ENCODE measurements at places on chromosomes 2 and 18.

DNA sequence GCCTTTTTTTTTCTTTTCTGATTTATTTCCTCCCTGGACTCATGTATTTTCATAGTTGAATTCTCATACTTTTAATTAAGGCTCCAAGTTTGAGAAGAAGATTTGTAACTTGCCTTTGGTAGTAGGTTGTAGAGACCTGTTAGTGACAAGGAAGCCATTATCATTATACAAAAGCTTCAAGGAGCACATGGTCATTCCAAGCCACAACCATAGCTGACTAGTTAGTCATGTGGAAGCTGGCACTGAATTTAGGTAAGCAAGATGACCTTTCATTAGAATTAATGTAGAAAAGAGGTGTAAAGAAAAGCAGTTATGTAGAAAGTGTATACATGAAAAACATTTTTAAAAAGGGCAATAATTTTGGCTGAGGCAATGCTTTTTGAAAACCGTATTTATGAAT is 89.7 kb downstream of the LRP1B start:
- DNase-seq, result no peak

- DNase-seq, result no peak
Measured at GRCh38 chr2:64448041-64448426, 5.9 kb upstream of the LGALSL start.

GRCh38 chr2:195471163-195471562 is 185.9 kb upstream of the SLC39A10 start:
- no peak for DNase-seq

GRCh38 chr2:28086611-28087010 is 196.1 kb downstream of the BABAM2 start:
- DNase-seq, result no peak

DNA sequence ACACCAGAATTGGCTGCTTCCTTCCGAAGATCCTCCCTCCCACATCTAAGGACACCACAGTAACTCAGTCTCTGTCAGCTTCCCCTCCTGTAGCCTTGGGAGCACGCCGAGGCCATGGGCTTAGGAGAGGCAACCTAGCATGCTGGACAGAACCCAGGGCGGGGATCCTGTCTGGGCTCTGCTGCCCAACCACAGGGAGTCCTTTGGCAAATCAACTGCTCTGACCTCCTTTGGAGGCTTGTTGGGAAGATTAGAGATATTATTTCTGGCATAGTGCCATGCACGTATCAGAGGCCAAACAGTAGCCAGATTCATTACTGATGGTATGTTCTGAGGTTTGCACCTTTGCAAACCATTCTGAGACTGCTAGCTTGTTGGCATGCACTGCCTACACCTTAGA is 262.7 kb upstream of the EPAS1 start:
- no peak for DNase-seq

GRCh38 chr2:158457092-158457825 is 507 bp downstream of the PKP4 start:
- DNase-seq, result peak; percentile 53

DNA sequence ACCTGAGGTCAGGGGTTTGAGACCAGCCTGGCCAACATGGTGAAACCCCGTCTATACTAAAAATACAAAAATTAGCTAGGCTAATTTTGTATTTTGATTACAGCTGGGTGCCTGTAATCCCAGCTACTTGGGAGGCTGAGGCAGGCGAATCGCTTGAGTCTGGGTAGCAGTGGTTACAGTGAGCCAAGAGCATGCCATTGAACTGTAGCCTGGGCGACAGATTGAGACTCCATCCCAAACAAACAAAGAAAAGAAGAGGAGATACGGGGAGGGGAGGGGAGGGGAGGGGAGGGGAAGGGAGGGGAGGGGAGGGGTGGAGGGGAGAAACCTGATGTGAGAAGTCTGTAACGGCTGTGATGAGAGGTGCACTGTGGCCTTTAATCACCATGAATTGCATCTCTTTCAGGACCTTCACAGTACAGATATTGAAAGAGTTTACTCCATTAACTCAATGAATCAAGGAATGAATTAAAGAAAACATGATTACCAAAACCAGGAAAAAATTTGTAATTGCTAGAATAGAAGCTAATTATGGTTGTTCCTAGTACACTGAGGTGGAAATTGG is 135.3 kb downstream of the CALCRL start:
- DNase-seq, result no peak

- DNase-seq, result no peak
Measured at GRCh38 chr2:108916122-108916795, 72.8 kb downstream of the EDAR start.

DNA sequence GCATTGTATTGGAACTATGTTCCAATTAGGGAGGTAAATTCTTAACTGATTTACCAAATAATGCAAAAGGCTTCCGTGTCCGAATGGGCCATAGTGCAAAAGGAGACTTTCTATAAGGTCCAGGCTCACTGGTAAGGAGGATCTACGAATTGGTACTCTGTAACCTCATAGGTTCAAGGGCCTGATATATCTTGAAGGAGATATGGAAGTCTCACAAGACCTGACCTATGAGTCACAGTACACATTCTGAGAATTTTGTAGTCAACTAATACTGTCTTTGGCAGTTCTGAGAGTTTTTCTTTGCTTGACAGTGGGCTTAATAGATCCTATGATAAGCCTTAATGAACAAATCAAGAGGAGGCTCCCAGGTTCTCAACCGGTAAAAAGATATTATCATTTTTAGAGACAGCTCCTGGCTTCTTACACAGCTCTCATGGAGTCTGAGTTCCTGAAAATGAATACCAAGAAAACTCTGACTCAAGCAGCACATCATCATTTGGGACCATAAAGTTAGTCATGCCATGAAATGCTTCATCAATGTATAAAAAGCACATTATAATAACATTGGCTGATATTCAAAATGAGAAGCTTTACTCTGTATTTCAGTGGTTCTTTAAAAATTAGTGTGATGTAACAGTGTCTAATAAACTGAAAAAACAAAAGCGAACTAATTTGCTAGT is 1275.2 kb upstream of the CRIM1 start:
- no peak for DNase-seq

DNA sequence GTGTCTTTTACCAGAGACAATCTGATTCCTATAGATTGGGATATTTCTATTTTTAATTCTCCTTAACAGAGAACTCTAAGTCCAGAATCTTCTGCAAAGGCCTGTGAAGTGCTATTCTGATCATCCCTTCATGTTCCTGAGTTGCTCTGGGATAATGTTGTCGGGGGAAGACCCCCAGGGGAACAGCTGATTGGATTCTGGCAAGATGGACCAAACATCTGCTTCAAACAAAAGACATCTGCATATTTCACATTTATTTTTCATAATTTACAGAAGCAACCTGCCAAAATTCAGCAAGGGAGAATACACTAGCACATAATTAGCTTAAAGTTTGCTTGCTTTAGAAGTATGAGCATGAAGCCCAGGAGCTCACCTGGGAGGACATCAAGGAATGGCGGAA is 116.0 kb upstream of the ETAA1 start:
- DNase-seq, result no peak

GRCh38 chr2:107337209-107337898 is 451.4 kb upstream of the ST6GAL2 start:
- DNase-seq, result no peak

GRCh38 chr2:209762563-209762962 is 9.1 kb upstream of the UNC80 start:
- DNase-seq, result no peak

- DNase-seq, result no peak
Measured at GRCh38 chr2:24199968-24200590, 25.2 kb downstream of the FAM228A start.

DNA sequence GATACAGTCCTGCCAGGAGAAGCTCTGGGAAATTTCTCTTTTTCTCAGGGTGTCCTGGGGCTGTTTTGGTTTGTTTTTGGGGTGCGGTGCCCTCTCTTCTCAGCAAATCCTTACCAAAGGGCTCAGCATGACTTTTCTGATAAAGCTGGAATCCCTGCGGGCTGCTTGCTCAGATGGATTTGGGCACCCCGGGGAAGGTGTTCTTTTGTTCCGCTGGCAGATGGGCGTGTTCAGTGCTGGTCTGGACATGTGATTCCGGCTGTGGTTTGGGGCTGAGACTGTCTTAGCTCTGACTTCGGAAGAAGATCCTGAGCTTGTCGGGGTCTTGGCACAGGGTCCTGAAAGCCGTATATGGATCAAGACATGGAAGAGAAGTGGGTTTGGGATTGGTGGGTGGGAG is 134.2 kb upstream of the SPRED2 start:
- DNase-seq, result no peak

DNA sequence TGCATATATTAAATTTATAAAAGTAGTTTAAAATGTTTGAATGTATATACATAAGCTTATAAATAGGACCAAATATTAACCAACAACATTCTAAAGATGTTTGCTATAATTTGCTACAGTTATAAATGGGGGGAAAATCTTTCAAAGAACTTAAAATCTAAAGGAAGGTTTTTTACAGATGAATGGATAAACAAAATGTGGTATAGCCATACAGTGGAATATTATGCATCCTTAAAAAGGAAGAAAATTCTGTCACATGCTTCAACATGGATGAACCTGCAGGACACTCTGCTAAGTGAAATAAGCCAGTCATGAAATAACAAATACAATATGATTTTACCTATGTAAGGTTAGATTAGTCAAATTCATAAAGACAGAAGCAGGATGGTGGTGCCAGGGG is 75.8 kb downstream of the TMEM17 start:
- no peak for DNase-seq
